ENCODE measurements at places on chromosomes 5 and 9.

GRCh38 chr5:179258922-179259730 lies 86.1 kb downstream of the ADAMTS2 start:
- peak; percentile 13 for DNase-seq

DNA sequence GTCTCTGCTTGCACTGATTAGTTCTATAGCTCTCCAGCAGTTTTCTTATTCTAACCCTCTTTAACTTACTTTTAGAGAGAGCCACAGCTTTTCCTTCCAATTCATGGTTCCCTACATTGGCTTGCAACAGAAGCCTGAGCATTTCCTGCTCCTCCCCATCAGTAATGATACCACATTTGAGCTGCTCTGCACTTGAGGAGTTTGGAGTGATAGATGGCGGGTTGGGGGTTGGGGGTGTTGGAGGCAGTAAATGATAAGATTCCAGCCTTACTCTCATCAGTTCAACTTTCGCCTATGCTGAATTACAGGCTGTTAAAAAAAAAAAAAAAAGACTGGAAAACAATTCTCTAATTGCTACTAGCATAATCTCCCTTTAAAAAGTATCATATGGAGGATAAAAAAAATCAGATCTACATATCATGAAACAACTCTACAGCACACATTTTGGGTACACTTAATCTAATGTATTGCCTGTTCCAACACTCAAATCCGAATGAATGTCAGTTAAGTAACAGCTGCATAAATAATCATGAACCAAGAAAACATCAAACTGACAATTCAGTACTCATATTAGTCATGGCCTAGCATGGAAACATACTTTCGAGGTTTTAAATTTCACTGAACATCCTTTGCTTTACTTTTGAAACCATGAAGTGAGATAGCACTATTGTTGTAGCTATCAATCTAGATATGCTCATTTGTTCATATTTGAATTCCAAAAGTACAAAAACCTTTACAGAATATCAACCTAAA lies 224.7 kb downstream of the NFIB start:
- DNase-seq, result no peak

- no peak for DNase-seq
Observed at GRCh38 chr5:44275908-44276307, 113.3 kb downstream of the FGF10 start.

DNA sequence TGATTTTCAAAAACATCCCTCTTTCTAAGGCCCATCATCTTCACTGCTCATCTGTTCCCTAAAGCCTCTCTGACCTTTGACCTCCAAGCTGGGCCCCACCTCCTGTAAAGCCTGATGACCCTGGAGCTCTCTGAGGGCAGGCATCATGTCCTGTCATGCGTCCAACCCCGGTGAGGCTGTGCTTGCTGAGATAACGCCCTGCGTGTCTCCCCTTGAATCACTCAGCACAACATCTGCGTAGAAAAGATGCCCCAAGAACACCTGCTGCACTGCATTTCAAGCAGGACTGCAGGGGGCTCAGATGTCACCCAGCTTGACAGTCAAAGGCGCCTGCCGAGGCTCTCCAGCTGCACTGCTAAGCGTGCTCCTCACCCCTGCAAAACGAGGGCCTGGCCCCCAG lies 78.0 kb downstream of the OTULIN start:
- no peak for DNase-seq

GRCh38 chr5:5344606-5345005 lies 77.9 kb upstream of the ICE1 start:
- no peak for DNase-seq

DNA sequence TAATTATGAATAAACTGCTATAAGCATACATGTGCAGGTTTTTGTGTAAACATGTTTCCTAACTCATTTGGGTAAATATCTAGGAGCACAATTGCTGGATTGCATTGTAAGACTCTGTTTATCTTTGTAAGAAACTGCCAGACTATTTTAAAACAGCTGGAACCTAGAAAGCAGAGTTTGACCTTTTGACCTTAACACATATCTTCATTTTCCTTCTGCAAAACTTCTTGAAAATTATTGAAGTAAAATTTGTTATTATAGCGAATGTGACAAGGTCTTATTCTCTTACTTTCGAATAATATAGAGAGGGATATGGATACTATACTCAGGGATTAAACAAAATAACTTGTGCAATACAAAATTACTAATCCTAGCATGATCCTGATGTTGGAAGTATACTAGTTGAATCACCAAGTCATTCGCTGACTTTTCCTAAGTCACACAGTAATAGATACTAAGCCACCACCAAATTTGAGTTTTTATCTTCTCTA lies 3.2 kb upstream of the ANXA1 start:
- DNase-seq, result no peak

- no peak for DNase-seq
Observed at GRCh38 chr5:59164041-59164830, 581.4 kb downstream of the RAB3C start.

GRCh38 chr5:143514616-143515335 lies 111.3 kb upstream of the NR3C1 start:
- no peak for DNase-seq

DNA sequence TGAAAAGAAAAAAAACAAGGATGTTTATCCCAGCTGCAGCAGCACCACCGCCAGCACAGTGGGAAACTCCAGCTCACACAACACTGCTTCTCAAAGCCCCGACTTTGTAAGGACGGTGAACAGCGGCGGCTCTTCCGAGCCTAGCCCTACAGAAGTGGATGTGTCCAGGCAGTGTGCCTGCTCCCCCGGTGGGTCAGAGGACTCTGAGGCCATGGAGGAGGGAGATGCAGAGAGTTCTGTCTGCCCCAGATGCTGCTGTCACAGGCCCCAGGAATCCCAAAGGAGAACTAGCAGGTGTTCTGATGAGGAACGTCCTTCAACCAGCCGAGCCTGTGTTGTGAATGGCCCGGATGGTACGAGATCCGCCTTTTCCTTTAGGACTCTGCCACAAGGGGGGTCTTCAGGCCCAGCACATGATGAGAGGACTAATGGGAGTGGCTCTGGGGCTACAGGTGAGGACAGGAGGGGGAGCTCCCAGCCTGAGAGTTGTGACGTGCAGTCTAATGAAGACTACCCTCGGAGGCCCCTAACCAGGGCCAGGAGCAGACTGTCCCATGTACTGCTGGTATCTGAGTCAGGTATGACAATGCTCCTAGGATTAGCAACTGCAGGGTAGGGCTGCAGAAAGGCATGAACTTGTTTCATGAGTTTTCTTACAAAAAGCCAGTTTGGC lies 43.7 kb downstream of the FBXO38 start:
- no peak for DNase-seq

DNA sequence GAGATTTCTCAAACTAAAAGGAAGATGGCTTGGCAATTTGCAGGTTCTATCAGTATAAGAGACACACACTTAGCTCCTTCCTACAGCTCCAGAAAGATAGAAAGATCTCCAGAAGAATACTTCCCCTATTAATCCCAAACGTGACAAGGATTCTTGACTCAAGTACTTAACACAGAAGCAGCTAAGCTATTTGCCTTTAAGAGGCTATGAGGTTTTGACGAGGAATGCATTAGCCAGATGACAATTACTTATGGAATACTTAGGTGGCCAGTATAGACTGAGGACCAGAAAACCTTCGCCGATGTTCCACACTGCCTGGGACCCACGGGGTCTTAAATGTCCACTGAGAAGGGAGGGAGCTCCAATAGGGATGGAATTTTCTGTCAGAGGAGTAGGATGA lies 340.5 kb upstream of the KIF2A start:
- DNase-seq, result no peak

- DNase-seq, result peak; percentile 89
Observed at GRCh38 chr5:179023528-179024189, at the start of gene ZNF879. TSS of gene ZNF879 (plus strand) at chr5:179023804. CDS start at chr5:179025005, 1,201 bp downstream.

GRCh38 chr5:1800472-1801221 lies 560 bp upstream of the NDUFS6 start:
- no peak for DNase-seq

DNA sequence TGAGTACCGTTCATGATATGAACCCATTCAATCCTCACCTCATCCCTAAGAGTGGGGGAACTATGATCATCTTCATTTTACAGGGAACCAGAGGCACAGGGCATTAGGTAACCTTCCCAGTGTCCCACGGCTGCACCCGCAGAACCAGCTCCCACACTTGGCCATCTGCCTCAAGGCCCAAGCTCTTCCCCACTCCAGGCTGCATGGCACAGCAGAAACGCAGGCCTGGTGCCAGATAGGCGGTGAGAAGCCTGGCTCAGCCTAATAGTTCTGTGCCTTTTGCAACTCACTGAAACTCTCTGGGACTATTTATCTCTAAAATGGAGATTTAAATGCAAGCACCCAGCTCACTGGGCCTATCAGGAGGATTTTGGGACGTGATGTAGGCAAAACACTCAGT lies 90.8 kb upstream of the ZNF618 start:
- DNase-seq, result no peak

GRCh38 chr5:130050585-130050984 lies 146.3 kb downstream of the CHSY3 start:
- DNase-seq, result no peak

- DNase-seq, result no peak
Observed at GRCh38 chr5:96566833-96567587, 95.2 kb upstream of the CAST start.

- DNase-seq, result no peak
Observed at GRCh38 chr5:94788527-94788926, 170.1 kb downstream of the SLF1 start.

DNA sequence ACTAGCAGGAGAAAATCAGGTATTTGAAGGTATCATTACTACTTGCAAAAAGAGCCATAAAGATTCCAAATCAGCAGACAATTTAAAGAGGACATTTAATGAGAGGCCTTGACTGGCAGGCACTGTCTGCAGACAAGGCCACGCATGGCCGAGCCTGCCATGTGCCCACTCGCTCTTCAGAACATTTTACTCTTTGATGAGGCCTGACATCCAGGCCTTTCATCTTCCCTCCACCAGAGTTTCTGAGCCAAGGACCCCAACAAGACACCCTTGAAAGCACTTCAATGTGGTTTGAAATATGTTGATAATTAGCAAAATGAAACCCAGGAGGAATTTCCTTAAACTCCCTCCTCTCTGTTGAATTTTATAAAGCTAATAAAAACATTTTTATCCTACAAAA lies 16.4 kb downstream of the AK8 start:
- no peak for DNase-seq

DNA sequence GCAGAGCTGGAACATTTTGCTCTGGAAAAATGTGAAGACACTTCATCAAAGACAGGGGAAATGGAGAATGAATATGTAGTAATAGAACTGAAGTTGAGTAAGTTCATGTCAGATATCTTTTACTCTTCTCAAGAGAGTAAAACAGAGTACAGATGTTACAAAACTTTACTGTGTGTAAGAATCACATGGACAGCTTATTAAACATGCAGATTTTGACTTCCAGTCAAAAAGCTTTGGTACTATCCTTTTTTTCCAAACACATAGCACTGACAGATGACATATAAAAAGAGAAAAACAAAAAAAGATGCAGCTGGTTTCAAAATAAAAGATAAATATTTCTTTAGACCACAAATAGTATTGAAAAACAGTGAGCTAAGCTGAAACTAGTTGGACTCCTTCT lies 115.4 kb downstream of the FBN2 start:
- no peak for DNase-seq

GRCh38 chr9:24721621-24722020 lies 175.9 kb upstream of the IZUMO3 start:
- DNase-seq, result no peak

DNA sequence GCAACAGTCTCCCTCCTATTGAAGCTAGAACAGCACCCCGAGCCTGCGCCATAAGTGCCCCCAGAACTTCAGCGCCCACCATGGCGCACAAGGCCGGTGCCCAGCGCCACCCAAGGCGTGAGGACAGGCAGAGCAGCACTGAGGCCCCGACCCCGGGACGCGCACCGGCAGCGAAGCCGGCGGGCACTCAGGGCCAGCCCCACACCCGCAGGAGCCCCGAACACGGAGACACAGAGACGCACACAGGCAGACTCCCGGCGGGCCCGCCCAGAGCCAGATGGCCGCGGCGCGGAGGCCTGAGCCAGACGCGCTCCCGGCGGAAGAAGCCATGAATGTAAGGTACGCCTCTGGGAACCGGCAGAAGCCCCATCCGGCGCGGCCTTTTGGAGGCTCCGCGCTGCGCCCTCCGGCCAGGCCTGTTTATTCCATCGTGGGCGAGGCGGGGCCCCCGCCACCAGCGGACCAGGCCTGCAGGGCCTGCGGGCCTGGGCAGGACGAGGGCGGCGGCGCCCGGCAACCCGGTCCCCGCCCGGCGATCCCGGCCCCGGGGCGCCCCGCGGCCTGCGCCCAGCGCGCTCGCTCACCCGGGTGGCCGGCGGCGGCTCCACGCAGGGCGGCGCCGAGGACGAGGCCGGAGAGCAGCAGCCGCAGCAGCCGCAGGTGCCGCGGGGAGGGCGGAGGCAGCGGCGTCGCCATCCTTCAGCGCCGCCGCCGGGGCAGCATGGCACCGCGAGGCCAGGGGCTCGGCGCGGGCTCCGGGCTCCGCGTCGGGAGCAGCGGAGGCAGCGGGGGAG lies 486 bp downstream of the NPDC1 start:
- DNase-seq, result no peak
